Activated CD8-positive, alpha-beta memory T cell treated with anti-CD3 and anti-CD28 coated beads for 1 hour (primary cell): ENCODE measurements at places on chromosomes 1 and 21.

GRCh38 chr1:81808760-81809159 lies 8.0 kb downstream of the ADGRL2 start:
- no peak for DNase-seq

DNA sequence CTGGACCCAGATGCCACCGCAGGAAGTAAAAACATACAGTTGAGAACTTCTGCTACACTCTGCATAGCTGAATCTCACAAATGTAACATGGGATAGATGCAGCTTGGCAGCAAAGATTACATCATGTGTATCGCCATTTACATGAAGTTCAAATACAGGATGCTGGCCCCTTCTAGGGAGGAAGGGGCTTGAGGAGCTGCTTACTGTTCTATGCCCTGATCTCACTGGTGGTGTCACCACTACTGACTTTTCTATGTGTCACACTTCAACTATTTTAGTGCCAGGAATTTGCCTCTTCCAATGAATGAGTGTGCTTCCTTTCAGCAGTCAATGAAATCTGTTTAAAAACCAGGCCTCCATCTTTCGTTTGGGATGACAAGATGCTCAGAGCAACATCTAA lies 31.1 kb downstream of the MRAP start:
- no peak for DNase-seq

- DNase-seq, result no peak
These were observed 30.1 kb downstream of the ATF3 start for GRCh38 chr1:212638492-212639151.

- DNase-seq, result no peak
These were observed 14.0 kb upstream of the PEF1 start for GRCh38 chr1:31658721-31659120.

- DNase-seq, result no peak
These were observed 28.4 kb downstream of the JUN start for GRCh38 chr1:58755468-58755872.

DNA sequence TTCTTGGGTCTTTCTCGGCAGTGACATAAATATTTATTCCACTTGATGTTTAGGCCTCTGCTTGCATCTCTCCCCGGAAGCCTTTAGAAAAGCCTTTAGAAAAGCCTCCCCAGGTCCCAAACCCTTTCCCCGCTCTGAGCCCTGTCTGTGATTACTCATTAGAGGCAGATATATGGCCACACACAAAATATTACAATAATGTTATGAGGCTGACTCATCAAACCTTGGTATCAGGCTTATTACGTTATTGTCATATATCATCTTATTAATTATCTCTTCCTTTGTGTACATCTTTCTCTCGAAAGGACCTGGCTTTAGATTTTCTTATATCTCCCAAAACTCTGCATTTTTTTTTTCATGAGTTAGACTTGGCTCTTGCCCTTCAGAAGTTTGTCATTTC lies 69.5 kb downstream of the FGGY start:
- no peak for DNase-seq

DNA sequence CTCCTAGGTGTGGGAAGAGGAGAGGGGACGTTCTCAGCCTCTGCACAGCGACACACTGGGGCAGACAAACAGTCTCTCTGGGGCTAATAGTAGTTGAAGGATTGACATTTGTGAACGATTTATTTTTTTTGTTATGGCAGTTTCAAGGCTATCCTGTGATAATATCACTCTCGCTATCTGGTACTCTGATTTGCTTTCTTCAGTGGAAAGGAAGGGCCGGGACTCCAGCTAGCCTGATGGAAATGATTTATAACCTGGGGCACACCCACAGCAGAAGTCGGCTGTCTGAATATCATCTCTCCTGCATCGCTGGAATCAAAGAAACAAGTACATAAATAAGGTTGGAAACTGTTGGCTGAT lies 122.7 kb downstream of the KCNN3 start:
- DNase-seq, result no peak

DNA sequence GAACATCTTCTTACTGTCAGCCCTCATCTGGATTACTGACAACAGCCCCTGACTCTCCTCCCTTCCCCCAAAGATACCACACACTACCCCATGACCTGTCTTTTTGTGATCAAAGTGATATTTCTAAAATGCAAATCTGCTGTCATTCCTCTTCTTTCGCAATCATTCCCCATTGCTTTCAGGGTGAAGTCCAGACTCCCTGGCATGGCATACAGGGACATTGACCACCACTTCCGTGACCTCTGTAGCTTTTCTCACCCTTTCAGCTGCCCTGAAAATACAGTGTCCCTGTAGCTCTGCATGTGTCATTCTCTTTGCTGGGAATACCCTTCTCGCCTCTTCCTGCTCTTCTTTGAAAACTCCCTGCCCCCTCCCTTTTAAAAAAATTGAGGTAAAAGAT lies 4.1 kb downstream of the SERINC2 start:
- no peak for DNase-seq

DNA sequence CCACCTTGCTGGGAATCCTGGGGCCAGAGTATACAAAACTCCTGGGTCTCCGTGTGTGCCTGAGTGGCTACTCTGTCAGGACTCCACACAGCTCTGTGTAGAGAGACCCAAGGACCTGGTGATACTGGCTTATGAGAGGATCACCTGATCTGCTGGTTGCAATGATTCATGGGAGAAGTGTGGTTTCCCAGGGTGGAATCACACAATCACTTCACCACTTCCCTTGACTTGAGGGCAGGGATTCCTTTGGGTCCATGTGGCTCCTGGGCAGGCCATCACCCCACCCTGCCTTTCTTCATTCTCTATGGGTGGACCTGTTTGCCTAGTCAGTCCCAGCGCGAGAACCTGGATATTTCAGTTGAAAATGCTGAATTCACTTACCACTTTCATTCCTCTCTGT lies 13.3 kb downstream of the PRSS38 start:
- no peak for DNase-seq

DNA sequence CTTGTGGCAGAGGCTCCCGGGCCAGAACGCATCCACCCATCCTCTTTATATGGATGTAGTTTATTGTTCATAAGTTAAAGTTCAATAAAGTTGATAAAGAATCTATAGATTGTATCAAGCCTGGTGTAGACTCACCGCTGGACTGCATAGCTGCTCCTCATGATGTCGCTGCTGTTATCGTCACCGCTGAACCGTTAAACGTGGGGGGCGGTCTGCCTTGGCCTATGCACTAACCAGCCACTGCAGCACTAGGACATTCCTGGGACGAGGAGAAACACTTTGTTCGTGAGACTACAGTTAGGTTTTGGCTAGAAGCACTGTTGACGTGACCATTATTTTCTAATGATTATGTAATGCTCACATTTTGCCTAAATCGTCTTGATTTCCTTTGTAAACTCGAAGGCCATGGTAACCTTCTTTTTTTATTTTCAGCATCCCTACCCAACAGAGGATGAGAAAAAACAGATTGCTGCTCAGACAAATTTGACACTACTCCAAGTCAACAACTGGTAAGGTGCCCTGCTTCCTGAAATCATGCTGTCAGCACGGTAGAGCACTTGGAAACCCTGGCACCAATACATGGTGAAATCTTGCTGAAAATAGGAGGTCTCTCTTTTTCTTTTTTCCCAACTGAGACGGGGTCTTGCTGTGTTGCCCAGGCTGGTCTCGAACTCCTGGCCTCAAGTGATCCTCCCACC lies 50.2 kb downstream of the PKNOX1 start:
- DNase-seq, result no peak

DNA sequence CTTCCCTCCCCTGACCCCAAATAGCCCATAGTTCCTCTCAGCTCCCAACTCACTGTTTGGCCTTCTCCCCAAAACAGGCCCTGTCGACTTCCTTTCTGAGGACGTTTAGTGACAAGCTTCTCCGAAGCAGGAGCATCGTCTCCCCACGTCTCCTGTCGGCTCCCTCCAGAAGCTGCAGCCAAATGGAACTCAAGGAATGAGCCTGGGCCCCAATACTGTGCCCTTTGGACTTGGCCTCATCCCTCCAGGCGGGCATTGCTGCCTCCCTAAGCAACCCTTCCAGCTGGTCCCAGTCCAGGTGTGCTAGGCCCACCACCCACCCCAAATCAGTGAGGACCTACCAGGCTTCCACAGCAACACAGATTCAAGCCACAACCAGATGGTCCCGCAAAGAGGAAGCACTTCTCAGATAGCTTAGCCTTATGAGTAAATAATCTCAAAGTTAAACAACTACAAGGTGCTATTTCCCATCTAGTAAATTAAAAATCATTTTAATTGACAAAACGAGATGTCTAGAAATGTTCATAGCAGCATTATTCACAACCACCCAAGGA lies 33.0 kb downstream of the ACOT7 start:
- DNase-seq, result no peak

- no peak for DNase-seq
These were observed 58.3 kb downstream of the TGFBR3 start for GRCh38 chr1:91827459-91828321.

DNA sequence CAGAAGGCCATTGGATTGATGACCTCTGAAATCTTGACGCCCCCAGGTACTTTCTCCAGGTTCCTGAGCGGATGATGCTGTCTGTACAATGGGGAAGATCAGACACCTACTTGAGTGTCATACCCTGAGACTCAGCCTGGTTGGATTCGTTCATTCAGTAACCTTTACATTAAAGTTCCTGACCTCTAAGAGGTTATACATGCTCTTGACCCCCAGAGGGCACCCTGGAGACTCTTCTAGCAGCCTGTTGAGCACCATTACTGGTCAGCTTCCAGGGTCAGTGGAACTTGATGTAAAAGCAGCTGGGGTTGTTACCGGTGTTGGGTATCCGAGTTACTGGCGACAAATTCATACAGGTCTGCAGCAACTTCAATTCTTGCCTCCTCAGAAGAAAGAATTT lies 114.3 kb upstream of the ZNF678 start:
- no peak for DNase-seq

GRCh38 chr1:7219031-7219430 lies 433.8 kb downstream of the CAMTA1 start:
- DNase-seq, result no peak

- no peak for DNase-seq
These were observed 191.9 kb downstream of the AK5 start for GRCh38 chr1:77473690-77474089.
